ENCODE measurements at places on chromosomes 4 and X.
A peak's percentile ranks its signal among the peaks of the same experiment; 100 is the strongest.

GRCh38 chr4:152304220-152304619, 231.7 kb downstream of the FBXW7 start:
- no peak for DNase-seq

DNA sequence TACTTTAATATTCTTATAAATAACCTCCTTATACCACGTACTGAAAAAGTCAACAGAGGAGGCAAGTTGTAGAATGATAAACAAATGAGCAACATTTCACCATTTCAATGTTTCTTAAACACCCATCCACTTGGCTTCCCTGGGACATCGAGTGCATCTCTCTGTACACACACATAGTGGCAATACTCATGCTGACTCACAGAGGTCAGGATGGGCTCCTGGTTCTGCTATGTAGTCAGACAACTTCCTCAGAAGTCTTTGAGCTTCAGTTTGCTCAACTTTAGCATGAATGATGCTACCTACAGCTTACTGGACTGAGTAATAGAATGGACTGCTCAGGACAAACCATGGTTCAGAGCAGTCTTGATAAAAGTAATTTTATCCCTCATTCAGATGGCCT, 56.9 kb downstream of the MAD2L1 start:
- DNase-seq: no peak

- no peak for DNase-seq
These were observed 48.7 kb downstream of the TMEM131L start for GRCh38 chr4:153514688-153515426.

GRCh38 chrX:13250826-13251580, 68.8 kb downstream of the ATXN3L start:
- DNase-seq: no peak

- DNase-seq: no peak
These were observed 73.1 kb downstream of the MAML3 start for GRCh38 chr4:140080883-140081282.

DNA sequence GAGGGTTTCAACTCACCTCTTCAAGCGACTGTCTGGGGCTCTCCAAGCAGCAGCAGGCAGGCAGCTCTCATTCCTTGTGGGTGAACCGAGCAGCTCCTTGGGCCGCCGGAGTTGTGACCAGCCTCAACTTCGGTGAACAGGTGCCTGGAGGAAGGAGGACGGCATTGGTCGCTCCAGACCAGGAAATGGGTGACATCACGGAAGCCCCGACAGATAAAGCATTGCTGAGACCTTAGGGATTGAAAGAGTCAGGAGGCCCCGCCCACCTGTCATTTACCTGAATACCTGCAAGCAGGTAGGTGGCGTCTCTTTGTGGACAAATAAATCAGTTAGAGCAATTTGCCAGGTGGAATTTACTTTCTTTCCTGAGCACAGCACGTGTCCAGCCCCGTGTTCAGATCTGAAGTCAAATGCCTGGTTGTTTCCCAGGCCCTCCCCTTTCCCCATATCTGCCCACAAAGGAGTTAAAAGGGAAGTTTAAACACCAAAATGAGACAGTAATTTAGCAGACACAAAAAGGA, at the start of gene LNX1:
TSS of gene LNX1 (minus strand) at position 115 of the 521 bp plus-strand sequence. CDS start 17,484 bp downstream, outside the sequence.
- DNase-seq: no peak

DNA sequence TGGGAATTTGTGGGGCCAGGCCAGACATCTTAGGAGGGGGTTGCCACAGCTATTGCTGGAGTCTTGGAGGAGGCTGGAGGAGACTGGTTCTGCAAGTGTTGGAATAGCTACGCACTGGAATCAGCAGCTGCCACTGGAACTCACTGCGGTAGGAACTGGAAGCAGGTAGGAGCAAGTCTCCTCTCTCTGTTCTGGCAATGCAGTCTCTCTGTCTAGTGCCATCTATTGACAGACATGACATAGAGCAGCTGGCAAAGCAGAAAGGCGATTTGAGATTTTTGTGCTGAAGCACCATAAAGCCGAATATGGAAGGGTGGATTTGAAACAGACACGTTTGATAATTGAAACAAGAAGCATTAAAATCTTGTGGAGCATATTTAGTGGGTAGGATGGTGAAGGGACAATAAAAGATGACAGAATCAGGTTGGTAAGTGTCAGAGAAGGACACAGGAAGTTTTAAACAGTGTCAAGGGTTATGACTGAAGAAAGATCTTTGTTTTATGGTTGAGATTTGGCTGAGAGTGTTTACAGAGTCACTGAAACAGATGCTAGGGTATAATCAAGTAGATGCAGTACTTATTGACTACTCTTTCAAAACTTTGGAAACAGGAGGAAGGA, 23.5 kb upstream of the SYNPO2 start:
- no peak for DNase-seq

DNA sequence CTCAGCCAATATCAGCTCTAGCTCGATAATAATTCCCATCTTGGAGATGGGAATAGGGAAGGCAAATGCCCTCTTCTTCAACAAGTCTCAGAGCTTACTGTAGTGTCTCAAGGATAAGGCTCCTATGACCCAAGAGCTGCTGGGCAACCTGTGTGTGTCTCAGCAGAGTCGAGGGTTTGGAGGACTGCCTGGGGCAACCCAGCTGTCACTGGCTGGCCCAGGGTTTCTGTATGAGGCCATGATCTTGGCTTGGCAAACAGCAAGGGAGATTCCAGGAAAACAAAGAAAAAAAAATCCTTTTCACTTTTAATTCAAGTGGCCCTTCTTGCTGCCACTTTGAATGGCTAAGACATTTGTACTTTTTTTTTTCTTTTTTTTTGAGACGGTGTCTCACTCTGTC, 34.4 kb downstream of the TMSB4X start:
- no peak for DNase-seq

GRCh38 chrX:37644381-37645305, 40.9 kb upstream of the XK start:
- no peak for DNase-seq

- DNase-seq: no peak
These were observed 14.0 kb downstream of the BBS12 start for GRCh38 chr4:122746485-122746965.

GRCh38 chr4:7187691-7188090, 4.6 kb upstream of the SORCS2 start:
- no peak for DNase-seq

- no peak for DNase-seq
These were observed 17.9 kb downstream of the ATP8A1 start for GRCh38 chr4:42638993-42639392.

GRCh38 chrX:147846676-147847075, 65.0 kb upstream of the FMR1 start:
- DNase-seq: no peak

DNA sequence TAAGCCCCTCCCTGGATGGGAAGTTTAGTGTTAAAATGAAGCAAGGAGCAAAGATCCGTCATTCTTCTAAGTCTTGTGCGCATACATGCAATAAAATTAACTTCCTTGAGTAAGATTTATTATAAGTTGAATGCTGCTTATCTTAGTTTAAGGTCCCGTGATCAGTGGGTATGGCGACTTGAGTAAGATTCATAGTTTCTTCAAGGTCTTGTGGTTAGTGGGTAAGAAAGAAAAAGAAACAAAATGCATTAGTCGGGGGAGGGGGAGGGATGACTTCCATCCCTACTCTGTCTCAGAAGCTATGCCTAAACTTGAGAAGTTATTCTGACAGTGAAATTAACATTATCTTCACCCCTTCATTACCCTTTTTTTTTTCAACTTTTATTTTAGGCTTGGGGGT, 127.3 kb upstream of the MAGEB16 start:
- no peak for DNase-seq

DNA sequence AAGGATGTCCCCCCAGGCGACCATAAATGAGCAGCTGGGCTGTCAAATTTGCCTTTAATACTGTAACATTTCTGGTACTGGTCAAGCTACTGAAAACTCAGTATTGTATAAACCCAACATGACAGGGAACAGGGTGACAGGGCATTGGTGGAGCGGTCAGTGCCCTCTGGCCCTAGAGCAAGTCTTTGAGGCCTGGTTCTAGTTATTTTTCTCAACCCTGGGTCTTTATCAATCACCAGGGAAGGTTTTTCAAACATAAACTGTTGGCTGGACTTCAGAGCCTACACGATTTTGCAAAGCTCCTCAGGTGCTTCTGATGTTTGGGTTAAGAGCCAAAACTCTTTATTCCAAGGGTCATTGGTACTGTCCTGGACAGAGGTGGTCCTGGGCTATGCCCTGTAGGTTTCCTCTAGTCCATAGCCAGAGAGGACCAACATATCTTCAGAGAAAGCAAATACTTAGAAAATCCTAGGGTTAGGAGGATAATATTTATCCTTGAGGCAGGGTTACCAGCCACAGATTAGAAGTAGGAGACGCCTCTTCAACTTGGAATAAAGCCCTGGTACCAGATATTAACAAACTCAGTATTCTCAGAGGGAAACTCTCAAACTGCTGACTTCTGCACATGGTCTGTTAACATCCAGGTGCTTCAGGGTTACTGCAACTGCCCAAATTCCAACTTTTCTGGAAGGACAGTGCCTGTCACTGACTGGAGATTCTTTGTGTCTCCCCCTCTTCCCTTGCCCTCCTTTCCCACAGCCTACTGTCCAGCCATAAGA, 26.7 kb upstream of the ADH7 start:
- no peak for DNase-seq

DNA sequence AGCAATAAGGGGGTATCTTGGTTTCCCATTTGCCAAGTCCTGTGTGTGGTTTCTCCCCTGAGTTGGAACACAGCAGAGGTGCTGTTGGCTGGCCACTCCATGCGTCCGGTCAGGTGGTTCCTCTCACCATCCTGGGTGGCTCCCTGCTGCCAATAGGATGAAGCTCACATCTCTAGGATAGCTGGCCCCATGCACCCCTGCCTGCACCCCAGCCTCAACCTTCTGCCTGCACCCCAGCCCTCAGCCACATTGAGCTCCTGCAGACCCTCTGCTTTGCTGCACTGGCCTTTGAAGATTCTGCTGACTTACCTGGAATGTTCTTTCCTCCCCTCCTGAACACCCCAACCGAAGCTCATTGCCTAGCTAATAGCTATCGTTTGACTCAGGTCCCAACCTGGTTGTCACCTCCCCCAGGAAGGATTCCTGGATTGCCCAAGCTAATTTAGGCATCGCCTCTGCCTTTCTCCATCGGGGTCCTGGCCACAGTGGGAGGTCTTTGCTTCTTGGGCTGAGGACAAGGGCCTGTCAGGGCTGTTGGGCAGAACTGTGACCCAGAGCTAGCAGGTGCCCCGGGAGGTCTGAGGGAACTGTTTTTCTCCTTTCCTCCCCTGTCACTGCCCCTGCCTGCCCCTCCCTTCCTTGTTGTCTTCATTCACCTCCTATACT, 36.6 kb upstream of the GRPEL1 start:
- peak; percentile 4 for DNase-seq

DNA sequence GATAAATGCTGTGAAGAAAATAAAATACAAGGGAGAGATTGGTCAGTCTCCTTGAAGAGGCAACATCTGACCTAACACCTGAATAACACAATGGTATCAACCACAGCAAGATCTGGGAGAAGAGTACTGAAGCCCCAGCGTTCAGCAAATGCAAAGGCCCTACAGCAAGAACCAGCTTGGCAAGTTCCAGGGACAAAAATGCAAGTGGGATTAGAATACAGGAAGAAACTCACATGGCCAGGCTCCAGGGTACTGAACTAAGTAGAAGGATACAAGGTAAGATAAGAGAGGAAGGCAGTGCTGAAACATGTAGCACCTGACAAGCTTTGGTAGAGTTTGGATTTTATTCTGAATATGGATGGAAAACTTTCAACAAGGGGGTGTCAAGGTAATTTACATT, 3.6 kb downstream of the SMIM14 start:
- DNase-seq: no peak

GRCh38 chr4:127291316-127291715, 341.4 kb upstream of the INTU start:
- DNase-seq: no peak

DNA sequence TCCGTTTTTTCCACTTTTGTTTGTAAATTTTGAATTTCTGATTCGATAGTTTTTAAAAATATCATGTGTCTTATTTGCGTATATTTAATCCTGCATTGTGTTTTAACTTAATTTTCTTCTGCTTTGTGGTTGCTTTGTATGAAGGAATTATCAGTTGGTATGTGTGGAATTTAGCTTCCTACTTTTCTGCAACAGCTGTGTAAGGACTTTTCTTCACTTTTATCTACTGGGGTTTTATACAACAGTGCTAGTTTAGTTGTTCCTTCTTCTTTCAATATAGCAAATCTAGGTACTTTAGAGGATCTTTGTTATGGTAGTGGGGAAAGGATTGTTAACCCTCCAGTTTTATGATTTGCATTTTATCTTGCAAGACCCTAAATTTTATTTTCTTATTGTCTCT, 410.3 kb downstream of the CCSER1 start:
- no peak for DNase-seq

DNA sequence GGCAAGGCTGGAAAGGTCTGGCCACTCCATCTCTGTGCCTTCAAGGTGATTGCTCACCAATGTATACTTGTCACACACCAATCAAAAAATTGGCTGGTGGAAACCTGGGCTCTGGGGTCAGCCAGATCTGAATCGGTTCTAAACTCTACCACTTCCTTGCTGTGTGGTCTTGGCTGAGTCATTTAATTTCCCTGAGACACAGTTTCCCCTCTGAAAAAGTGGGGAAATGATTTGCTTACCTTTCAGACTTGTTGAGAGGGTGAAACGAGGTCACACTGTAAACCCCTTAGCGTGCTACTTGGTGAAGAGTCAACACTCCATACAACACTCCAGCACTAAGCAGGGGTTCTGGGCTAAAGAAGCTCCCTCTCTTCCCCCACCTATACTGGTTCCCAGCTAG, 252.3 kb upstream of the ZIC3 start:
- no peak for DNase-seq

GRCh38 chrX:19673375-19674040, 158.2 kb upstream of the MAP3K15 start:
- DNase-seq: no peak

DNA sequence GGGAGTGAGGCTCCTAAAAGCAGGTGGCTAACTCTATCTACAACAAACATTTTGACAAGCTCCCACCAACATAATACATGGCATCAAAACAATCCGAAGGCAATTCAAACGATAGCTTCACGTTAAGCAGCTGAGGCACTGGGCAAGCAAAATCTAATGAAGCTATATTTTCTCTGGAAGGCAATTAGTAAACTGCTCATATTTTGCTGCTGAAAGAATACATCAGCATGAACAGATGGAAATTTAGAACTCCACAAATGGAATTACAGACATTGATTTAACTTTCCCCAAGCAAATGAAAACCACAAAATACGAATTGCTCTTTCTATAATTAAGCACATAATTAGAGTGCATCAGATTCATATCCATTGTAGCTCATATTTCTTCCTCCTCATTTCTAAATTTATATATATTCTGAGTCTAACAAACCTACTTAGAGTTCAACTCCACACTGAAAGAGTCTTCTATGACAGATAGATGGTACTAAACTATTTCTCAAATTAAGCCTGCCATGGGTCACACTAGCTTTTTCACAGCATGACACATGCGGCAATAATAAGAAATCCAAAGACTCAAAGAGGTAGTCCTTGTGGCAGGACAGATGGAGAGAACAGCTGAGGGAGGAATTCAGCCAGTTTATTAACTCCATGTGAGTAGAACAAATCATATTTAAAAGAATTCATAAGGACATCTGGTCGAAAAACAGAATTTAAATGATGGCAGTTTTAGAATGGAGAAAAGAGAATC, 305.4 kb downstream of the MAPK10 start:
- DNase-seq: no peak

Data from CD4-positive, alpha-beta T cell (primary cell).